NCI-H1417 (cell line): ENCODE measurements at places on chromosomes 6 and 20.

GRCh38 chr20:21398109-21399004, 1.0 kb upstream of the NKX2-4 start:
- DNase-seq = no peak

- DNase-seq = peak; percentile 67
Measured at GRCh38 chr6:18207438-18207837, 52.2 kb downstream of the KDM1B start.

- no peak for DNase-seq
Measured at GRCh38 chr6:36973647-36974046, 12.3 kb downstream of the MTCH1 start.

DNA sequence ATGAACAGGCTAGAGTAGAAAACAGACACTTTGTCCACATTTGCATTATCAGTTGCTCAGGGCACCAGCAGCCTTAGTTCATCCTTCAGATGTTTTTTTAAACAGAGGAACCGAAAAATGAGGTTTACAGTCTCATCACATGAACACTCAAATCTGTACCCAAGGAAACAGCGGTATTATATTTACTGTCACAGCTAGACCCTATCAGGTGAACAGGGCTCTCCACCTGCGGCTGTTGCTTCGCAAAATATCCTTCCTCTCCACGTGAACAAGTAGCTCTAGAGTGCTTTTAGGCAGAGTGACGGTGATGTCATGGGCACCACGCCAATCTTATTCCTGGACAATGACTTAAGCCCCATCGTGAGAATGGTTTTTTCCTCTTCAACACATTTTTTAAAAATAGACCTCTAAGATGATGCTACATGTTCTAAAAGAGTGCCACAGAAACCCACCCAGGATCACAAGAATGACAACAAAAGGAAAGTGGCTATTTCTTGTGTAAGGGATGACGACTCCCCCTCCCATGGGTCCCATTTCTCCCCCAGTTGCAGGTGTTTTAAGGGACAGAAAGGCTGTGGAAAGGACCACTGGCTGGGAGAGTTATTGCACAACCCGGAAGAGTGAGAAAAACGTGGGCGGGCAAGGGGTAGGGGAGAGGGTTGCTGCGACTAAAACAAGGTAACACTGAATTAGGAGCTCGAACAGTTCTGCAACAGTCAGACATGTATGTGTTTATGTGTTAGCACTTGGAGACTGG, 77.7 kb downstream of the EFHC1 start:
- DNase-seq = peak; percentile 52

- no peak for DNase-seq
Measured at GRCh38 chr20:5215672-5216304, 89.0 kb downstream of the CDS2 start.

GRCh38 chr6:34086558-34086957, 59.3 kb downstream of the GRM4 start:
- no peak for DNase-seq

DNA sequence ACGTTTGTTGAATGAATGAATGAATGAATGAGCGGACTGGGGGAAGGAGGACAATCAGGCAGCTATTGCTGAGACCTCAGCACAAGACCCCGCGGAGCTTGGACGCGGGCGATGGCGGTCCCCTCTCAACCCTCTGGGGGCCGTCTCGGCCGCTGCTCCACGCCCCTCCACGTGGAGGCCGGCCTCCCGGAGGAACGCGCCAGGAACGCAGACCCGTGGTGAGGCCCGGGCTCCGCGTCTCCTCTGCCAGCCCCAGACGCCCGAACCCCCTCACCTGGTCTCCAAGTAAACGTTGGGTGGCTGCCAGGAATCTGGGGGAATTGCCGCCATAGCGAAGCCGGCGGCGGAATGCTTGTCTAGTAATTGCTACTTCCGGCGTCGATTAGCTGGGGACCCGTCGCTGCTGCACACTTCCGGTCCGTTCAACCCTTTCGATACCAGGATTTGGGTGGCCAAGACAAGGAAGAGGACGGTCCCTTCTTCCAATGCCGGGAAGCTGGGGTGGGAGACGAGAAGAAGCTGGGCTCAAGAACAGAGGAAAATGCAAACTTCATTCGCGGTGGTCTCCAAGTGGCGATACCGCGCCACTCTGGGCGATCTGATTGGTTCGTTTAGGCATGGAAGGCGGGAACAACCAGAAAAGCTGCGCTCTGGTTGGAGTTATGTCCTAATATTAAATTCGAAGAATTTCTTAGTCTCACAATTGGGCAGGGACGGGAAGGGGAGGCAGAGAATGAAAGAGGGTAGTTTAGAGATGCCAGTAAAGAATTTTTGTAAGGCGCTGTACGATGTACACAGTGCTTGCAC, at the start of gene PPIL1:
Gene PPIL1 (minus strand): TSS at position 361 of the 807 bp plus-strand sequence. CDS start 31 bp downstream, at position 330.
- peak; percentile 95 for DNase-seq

DNA sequence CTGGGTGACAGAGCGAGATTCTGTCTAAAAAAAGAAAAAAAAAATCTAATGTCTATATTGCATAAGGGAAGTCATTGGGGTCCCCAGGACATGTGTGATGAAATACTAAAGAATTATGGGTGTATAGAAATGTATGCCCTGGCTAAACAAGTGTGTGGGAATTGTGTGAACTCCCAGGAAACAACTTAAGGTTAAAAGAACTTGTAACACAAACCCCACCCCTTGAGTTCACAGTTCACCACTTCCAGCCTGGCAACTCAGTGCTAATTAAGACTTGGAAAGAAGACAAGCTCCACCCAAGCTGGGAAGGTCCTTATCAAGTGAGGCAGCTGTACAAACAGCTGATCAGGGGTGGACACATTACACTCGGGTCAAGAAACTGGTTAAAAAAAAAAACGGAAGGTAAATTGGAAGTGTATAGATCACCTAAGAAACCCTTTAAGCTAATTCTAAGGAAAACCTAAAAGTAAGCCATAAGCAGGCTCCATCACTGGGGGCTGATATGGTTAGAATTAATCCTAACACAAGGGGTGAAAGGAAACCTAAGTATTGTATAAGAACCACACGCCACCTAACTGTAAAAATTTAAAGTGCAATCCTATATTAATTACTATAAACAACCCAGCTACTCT, 25.2 kb downstream of the HLA-A start:
- peak; percentile 60 for DNase-seq

GRCh38 chr20:34774449-34774848, 51.0 kb downstream of the NCOA6 start:
- no peak for DNase-seq

GRCh38 chr20:39855799-39856198, 833.2 kb downstream of the MAFB start:
- no peak for DNase-seq

GRCh38 chr6:129273161-129273560, 390.2 kb downstream of the LAMA2 start:
- peak; percentile 36 for DNase-seq

GRCh38 chr20:36101192-36101591, 53.3 kb upstream of the EPB41L1 start:
- peak; percentile 61 for DNase-seq

DNA sequence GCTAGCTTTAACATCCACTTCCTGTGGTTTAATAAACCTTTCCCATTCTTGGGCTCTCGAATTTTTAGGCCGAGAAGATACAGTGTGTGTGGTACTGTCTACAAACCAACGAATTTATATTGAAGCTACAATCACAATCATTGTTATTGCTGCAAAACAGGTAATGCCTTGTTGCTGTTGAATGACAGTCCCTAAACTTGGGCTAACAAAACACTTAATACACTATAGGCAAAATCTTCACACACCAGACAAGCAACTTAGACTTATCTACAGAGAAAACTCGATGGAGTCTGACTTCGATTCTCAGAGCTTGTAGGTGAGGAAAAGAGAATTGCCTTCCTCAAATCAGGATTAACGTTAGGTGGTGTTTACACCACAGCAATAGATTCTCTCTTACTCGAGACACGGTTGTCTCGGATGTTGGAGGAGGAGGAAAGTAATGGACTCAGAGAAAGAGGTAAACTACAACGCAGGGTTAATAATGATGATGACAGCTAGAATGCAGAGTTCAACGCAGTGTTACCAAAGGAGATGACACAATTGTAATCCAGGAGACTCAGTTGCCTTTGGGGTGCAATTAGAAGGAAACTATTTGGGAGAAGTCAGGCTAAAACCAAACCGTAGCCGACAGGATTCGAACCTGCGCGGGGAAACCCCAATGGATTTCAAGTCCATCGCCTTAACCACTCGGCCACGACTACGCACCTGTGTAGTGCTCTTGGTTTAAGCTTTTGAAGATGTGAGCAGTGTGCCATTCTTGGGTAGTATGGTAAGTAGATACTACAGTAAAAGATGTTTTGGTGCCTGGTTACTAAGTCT, 32.5 kb upstream of the ZNF184 start:
- peak; percentile 40 for DNase-seq

GRCh38 chr20:23190557-23190956, 104.4 kb upstream of the CD93 start:
- DNase-seq = no peak

GRCh38 chr20:46192376-46192944, 74.3 kb downstream of the CD40 start:
- no peak for DNase-seq

DNA sequence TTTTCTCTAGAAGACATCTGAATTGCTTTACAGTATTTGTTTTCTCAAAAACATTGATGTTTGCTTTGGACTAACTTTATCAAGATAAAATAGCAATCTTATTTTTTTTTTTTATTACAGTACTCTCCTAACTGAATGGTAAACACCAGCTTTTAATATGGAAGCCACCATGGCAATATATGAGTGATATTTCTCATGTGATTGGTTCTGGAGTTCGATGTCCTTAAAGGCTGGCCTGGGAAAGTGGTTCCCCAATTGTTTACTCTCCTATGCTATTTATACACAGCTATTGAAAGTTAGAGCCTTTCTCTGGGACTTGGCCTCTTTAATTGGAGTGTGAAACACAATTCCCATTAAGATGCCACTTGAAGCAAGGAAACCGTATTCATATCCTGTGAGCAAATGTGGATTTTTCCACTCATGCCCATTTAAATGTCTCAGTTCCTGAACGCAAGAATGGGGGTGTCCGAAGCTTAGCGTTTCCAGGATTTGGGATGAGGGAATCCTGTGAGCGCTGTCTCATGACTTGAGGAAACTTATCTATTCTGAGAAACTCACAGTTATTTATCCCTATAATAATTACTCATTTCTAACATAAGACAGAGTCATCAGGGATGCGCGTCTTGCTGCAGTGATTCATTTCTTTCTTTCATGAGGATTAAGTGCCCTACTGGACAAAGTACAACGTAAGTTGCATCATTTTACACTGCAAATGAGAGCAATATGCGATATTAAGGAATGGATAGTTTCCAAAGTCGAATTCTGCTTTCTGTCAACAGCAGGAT, 143.3 kb upstream of the PREP start:
- no peak for DNase-seq

- DNase-seq = no peak
Measured at GRCh38 chr6:29736563-29736962, 13.3 kb downstream of the HLA-F start.

DNA sequence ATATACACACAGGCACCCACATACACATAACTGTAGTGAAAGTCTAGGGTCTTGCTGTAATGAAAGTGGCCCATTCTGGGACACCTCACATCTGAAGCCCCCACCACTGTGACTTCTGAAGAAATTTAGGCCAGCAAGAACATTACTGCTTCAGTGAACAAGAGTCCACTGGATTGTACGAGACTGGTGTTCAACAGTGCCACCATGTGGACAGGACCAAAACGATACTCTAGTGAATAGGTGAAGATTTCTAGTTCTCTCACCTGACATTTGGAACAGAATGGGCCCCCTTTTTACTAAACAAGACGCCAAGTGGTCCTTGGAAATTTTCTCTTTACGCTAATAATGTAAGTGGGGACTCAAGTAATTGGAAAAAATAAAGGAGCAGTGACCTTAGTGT, 156.9 kb downstream of the MAFB start:
- peak; percentile 3 for DNase-seq

- DNase-seq = no peak
Measured at GRCh38 chr6:106025655-106026054, 60.5 kb upstream of the PRDM1 start.

- DNase-seq = no peak
Measured at GRCh38 chr6:89834884-89835792, 5.5 kb downstream of the CASP8AP2 start.

GRCh38 chr20:35238170-35238569, 11.7 kb downstream of the MMP24 start:
- no peak for DNase-seq

DNA sequence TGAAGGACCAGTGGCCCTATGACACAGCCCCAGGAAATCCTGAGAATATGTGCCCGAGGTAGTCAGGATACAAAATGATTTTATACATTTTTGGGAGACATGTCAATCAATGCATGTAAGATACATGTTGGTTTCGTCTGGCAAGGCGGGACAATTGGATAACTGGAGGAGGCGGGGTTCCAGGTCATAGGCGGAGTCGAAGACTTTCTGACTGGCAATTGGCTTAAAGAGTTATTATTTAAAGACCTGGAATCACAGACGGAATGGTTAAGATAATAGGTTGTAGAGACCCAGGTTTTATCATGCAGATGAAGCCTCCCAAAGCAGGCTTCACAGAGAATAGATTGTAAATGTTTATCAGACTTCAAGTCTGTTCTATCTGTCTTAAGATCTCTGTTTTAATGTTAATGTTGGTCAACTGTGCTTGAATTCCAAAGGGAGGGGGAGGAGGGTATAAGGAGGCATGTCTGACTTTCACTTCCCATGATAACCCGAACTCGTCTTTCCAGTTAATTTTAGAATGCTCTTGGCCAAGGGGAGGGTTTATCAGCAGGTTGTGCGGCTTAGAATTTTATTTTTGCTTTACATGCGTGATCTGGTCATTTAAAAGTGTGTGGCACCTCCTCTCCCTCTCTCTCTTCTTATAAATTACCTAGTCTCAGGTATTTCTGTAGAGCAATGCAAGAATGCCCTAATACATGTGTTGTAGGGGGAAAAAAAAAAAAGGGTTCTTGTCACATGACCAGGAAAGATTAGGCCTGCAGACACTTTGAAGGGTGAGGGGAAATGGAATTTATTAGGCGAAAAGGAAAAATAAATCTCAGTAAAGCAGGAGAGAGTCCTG, 230.7 kb downstream of the NFATC2 start:
- DNase-seq = no peak

GRCh38 chr20:22402550-22402949, 181.8 kb downstream of the FOXA2 start:
- no peak for DNase-seq

DNA sequence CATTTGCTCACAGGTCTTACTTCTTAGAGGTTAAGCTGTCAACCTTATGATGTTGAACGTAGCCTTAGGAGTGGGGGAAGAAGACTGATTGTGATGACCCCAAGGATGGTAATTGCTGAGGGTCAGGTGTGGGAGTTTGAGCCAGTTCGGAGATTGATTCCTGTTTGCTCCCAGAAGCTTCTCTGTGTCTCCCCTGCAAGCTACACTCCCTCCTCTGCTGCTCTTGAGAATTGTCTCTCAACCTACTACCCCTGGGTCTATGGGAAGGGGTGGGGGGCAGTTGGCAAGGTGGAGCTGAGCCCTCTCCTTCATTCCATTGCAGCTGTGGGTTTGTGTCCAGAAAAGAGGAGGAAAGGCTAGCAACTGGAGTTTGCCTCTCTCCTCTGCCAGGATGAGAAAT, 113.8 kb downstream of the PLEKHG1 start:
- no peak for DNase-seq
